ENCODE measurements at places on chromosomes 16 and 17.

GRCh38 chr17:65514082-65514481 is 47.4 kb downstream of the AXIN2 start:
- DNase-seq: no peak

DNA sequence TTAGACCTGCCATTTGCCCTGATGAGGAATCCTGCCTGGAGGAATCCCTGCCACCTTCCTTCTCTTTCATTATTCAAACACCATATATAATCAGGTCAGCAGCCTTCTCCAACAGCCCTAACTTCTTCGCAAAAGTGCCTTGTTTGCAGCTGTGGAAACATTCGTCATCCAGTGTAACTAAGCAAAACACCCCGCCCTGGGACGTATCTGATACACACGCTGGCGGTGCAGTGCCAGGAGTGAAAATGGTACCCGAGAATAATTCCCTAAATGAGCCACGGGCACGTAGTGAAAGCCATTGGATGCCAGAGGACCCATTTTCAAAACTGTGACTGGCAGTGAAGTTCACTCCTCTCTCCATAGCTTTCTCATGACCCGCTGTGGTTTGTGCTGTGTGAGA is 73.7 kb downstream of the IRX3 start:
- DNase-seq: no peak

DNA sequence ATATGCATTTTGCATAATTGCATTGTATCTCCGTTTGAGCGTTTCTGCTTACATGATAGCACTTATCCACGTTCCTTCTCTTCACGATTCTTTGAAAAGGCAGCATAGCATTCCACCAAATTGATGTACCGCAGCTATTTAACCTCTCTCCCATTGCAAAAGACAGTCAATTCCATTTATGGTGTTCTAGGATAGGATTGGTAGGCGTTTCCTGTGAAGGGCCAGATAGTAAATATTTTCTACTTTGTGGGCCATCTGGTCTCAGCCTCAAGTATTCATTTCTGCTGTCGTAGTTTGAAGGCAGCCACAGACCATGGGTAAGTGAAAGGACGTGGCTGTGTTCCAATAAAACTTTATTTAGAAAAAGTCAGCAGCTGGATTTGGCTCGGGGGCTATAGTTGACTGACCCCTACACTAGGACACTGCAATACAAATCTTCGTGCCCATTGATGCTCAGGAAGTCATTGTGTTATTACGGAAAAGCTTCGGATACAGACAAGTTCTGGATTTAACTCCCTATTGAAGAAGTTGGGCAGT is 10.1 kb downstream of the SNX29 start:
- DNase-seq: no peak

DNA sequence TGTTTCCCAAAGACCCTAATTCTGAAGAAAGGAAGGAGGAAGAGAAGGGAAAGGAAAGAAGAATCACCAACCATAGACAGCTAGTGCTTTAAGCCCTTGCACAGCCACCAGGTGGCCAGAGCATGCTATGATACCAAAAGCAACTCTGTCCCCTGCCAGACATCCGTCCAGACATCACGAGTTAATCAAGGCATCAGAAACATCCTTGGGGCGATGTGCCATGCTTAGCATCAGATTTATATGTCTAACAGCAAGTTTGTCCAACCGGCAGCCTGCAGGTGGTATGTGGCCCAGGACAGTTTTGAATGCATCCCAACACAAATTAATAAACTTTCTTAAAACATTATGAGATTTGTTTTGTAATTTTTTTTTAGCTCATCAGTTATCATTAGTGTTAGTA is 2.9 kb upstream of the CRYBA1 start:
- peak; percentile 11 for DNase-seq

DNA sequence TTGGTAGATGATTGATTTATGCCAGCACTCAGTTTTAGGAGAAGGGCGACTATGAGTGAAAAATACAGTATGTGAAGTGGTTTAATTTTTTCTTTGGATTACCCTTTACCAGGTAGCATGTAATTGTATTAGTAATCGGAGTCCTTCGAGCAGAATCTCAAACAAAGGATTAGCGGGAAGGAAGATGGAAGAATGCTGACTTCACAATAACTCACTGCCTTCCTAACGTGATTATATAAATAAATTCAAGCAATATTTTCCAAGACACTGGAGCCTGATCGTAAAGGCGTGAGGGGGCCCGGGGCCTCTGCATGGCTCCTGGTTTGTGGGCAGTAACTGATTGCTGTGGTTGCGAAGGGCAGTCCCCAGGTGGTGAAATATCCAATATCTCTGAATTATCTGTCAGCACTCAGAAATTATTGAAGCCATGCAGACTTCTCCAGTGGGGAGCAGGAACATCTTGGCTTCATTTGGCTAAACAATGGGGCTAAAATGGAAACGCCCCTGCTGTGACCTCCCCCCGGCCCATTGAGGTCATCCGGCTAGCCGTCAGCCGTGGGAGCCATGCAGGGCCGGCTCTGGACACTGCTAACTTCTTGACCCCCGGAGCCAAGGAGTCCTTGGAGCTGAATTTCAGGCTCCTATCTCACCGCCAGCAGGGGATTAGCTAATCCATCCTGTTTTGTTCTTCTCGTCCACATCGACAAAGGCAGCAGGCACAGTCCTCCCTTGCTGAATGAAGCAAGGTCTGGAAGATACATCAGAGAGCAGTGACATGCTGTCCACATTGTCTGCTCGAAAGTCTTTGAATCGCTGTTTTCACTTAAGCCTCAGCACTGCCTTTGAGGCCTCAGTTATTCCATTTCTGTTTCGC is 295.9 kb upstream of the N4BP1 start:
- no peak for DNase-seq

DNA sequence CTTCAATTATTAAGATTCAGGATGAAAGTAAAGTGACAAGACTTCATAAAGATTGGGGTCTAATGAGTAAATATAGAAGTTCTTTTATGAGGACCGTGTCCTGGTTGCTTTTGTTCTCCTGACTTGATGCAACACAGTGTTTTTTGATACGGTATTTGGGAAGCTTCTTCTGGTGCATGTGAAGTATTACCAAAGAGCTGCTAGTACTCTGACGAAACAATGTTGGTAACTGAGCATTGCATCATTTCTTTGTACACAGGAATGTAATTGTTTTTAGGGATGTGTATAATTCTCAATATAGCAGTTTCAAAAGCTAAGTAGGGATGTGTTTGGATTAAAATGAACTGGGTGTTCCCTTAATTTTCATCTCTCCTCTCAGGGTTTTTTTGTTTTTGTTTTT is 15.9 kb downstream of the KPNB1 start:
- DNase-seq: no peak

- no peak for DNase-seq
Observed at GRCh38 chr16:84150926-84151325, 5.8 kb downstream of the DNAAF1 start.

DNA sequence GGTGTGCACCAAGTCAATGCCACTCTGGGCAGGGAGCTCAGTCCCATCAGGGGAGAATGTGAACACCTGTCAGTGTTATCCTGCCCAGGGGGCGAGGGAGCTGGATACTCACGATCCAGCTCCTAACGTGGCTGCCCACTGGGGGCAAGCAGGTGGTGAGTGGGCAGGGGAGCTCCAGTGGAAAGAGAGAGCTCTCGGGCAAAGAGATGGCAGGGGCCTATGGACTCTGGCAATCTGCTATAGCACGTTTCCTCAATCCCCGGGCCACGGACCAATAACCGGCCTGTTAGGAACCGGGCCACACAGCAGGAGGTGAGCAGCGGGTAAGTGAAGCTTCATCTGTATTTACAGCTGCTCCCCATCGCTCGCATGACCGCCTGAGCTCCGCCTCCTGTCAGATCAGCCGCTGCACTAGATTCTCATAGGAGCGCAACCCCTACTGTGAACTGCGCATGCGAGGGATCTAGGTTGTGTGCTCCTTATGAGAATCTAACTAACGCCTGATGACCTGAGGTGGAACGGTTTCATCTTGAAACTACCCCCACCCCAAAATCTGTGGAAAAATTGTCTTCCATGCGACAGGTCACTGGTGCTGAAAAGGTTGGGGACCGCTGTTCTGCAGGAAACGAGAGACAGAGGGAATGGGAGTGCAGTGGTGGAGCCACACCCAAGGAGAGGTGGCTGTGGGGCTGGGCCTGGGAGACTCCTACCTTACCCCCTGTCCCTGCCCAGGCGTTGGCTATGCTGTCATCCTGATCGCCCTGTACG is 15.6 kb downstream of the SLC6A2 start:
- no peak for DNase-seq

DNA sequence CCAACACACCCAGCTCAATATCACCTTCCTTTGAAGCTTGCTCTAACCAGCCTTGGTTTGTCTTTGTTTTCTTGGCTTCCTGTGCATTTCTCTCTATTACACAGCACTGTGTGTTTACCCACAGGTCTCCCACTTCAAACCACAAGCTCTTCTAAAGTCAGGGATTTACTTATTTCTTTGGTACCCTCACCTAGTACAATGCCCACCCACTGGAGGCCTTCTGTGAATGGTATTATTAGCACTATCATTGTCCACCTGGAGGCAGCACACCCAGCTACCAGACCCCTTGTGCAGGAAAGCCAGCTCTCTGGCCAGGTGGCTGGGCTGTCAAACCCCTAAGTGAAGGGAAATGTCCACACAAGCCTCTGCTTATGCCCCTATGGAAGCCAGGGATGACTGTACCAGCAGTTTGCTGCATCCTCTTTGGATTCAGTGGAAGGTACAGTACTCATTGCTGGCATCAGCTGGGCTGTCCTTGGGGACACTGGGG is 9.4 kb upstream of the TOP2A start:
- DNase-seq: no peak

DNA sequence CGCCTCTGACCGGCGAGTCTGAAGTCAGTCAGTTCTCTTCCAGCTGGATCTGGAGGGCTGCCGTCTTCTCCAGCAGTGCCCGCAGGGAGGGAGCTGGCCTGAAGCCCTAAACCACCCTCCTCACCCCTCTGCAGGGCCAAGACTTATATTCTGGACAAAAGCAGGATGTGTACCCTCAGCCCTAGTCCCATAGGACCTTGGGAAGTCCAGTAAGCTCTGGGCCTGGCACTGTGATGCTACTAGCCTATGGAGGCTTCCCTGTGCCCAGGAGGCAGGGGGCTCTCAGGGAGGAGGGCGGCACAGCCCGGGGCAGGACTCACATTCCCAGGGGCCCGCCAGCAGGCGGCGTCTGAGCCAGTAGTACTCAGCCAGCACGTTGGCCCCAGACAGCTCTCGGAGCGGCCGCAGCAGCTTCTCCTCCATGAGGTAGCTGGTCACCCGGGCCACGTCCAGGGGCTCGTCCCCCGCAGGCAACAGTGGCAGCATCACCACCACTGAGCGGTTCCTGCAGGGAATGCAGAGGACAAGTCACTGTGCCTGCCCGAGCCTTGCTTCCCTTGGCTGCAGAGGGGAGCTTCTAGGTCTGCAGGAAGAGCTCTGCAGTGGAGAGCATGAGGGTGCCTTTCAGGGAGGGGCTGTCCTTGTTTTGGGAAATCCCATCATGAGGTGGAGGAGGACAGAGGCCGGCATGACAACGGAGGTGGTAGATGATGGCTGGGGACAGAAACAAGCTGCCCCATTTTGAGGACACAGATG is 41.7 kb downstream of the RMI2 start:
- DNase-seq: no peak

GRCh38 chr17:39462631-39463375 is 1.5 kb downstream of the CDK12 start:
- no peak for DNase-seq

DNA sequence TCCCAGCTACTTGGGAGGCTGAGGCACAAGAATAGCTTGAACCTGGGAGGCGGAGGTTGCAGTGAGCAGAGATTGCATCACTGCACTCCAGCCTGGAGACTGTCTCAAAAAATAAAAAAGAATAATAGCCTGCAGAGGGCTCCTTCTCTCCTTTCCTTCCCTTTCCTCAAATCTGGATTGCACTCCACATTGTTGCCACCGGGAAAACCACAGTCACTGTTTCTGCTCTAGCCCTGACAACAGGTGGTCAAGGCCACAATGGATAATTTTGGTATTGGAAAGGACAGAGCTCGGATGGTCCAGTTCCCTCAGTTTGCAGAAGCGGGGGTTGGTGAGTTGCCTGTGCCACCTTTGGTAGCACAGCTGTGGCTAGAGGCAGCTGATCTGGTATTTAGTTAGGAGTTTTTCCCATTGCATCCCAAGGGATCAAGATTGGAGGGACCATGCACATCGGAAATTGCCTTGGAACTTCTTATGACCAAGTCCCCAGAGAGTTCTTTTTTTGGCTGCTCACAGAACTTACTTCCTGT is 44.7 kb upstream of the PRSS54 start:
- DNase-seq: no peak

DNA sequence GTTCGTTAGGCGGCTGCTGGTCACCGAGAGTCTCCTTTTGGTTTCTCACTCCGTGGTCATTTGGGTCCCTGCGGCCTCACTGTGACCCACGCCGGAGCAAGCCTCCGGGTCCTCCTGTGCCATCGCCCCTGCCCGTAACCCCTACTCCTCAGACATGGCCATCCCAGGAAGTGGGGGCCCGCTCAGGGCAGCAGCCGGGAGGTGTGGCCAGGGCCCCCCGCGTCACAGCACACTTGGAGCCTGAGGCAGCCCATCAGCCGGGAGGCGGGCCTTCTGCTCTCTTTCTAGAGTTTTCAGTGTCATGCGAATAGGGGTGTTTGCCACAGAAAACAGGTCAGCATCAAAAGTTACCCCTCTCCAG is 7.9 kb upstream of the WFIKKN1 start:
- no peak for DNase-seq

GRCh38 chr16:57389087-57389468 is 15.5 kb upstream of the CCL17 start:
- DNase-seq: no peak

DNA sequence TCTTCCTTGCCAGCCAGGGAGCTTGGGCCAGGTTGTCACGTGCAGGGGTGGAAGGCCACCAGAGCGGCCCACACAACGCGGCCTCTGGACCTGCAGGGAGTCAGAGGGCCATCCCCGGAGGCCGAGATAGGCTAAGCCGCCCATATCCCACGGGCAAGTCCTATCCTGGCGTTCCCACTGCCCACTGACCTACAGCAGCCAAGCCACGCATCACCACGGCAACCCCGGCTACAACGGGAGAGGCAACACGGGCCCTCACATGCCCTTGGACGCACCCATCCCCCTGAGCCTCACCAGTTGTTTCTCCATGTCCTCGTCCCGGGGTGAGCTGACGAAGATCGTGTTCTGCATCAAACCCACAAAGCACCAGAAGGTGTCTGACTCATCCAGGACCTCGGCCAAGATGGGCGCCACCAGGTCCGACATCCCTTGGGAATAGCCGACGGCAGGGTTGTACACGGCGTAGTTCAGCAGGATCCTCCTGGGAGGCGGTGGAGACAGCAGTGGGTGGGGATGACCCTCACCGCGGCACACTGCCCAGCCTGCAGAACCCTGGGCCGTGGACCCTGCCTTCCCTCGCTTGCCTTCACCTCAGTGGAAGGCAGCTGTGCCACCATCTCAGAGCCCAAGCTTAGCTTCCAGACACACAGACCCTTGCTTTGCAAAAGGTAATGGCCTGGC is 88.2 kb downstream of the TBC1D16 start:
- DNase-seq: no peak
